ENCODE measurements at places on chromosomes 7 and 10.

DNA sequence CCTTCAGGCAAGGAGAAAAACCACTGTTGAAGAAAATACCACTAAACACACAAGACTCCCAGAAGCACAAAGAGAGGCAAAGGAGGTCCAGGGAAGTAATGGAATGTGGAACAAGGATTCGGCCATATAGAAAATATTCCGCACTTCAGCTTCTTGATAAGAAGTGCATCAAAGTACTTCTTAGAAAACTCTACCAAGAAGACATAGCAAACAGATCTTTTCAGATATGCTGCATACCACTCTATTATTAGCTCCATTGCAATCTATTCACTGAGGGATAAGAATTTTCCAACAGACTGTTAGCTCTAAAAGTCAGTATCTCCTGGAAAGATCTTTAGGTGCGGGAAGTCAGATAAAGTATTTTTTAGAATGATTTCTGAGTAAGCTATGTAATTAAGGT lies 231.8 kb downstream of the WDR11 start:
- no peak for DNase-seq

- DNase-seq = no peak
Measured at GRCh38 chr10:126147866-126148587, 240.2 kb downstream of the ADAM12 start.

- DNase-seq = no peak
Measured at GRCh38 chr7:34430456-34430855, 227.6 kb upstream of the NPSR1 start.

- DNase-seq = no peak
Measured at GRCh38 chr7:67019562-67020390, 23.1 kb downstream of the TYW1 start.

- DNase-seq = no peak
Measured at GRCh38 chr10:61623161-61623560, 39.6 kb upstream of the CABCOCO1 start.

GRCh38 chr7:18290223-18290622 lies 205.3 kb upstream of the HDAC9 start:
- no peak for DNase-seq

- DNase-seq = no peak
Measured at GRCh38 chr10:51052163-51052562, 22.1 kb upstream of the PRKG1 start.

GRCh38 chr7:698515-699475 lies 27.7 kb upstream of the DNAAF5 start:
- DNase-seq = no peak

DNA sequence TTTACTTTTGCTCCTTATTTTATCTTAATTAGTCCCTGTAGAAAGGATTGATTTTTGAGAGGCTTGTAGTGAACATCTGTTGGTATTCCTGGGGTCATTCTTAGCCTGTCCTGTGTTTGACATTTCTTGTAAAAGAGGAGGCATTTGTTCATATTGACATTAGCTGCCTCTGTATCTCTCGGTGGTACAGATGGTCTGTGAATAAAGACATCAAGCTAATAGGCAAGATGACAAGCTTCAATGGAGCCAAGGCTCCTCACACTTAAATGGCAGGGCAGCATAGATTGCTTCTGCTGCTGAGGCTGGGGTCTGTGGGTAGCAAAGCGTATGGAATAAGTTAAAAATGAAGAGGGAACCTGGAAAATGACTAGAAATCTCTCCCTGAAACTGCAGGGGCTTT lies 687.6 kb downstream of the LRMDA start:
- no peak for DNase-seq

DNA sequence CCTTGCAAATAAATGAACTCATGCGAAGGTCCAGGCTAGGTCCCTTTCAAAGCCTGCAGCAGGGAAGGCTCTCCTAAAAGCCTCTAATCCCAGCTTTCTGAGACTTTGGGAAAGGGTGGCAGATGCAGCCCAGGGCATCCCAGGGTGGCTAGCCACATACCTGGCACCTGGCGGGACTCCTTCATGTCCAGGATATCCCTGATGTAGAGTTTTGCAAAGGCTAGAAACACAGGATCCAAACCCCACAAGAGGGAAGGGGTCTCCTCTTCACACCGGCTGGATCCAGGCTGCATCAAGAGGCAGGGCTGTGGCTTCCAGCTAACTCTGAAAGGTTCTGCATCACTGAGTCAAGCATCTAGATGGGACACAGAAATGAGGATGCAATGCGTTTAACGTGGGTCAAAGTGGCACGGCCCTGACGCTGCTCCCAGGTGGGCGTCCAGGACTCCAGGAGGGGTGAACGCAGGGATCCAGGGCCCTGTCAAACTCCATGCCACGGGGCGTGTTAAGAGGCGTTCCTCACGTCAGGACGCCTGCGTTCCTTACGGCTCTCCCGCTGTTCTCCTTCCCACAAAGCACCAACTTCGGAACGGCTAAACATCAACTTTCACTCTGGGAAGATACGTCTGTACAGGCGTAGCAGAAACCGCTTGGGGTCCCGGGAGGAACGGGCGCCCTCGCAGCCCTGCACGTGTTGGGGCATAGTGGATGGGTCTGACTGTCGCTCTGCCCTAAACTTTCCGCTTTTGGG lies 507 bp downstream of the STN1 start:
- DNase-seq = no peak

Measured in effector memory CD8-positive, alpha-beta T cell (primary cell).